ENCODE measurements at places on chromosomes 11 and 22.

DNA sequence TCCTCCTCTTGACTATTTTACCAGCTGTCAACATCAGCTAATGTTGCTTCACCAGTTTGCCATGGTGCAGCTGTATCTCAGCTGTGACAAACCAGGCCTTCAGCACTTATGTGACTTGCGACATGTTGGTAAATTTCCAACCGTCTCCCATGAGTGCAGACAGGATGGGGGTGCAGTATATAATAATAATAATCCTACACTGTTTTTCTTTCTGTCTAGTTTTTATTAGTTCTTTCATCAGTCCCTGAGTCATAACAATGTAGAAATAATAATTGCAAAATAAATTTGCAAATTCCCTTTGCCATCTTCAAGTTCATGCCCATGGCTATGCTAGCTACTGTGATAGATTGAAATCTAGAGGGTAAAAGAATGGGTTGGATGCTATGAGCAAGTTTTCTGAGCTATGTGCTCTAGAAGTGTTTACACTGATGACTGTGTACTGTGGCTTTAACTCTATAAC, 4.9 kb downstream of the MMP13 start:
- DNase-seq, result no peak

GRCh38 chr11:83998921-83999320, 712.8 kb upstream of the CCDC90B start:
- no peak for DNase-seq

GRCh38 chr22:19748991-19749664, 11.4 kb upstream of the TBX1 start:
- no peak for DNase-seq

- no peak for DNase-seq
Observed at GRCh38 chr22:45742866-45743450, 71.3 kb downstream of the ATXN10 start.

GRCh38 chr22:38427940-38428339, 27.1 kb downstream of the KCNJ4 start:
- no peak for DNase-seq

- no peak for DNase-seq
Observed at GRCh38 chr22:19666673-19667593, 47.4 kb upstream of the SEPTIN5 start.

- DNase-seq, result no peak
Observed at GRCh38 chr11:73262851-73263495, 9.2 kb upstream of the P2RY6 start.

DNA sequence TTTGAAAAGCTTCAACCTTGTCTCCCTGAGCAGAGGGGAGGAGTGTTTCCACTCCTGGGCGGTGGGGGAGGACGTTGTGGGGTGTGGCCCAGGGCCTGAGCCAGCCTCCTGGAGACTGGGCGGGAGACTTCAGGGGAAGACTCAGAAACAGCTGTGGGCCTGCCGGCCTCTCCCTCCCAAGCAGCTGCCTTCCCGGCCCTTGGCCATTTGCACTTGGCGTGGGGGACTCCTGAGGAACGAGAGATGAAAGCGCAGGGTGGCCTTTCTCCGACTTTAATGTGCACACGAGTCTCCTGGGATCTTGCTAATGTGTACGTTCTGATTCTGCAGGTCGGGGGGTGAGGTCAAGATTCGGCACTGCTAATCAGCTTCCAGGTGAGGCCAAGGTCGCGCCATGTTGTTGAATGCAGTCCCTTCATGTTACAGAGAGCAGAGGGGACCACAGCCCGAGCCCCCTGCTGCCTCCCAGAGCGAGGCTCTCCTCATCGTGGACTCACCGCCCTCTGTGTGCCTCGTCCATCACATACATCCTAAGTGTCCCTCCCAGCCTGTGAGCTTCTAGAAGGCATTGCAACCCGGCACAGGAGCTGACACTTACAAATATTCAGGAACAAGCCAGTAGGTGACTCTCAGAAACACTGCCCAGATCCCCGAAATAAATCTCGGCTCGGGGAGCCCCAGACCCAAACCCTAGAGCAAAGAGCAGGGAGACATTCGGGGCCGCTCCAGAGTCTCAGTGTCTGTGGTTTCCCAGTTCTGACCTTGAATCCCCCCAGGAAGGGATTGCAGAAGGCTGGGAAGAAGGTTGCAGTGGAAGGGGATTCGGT, 7.7 kb downstream of the LIF start:
- no peak for DNase-seq

DNA sequence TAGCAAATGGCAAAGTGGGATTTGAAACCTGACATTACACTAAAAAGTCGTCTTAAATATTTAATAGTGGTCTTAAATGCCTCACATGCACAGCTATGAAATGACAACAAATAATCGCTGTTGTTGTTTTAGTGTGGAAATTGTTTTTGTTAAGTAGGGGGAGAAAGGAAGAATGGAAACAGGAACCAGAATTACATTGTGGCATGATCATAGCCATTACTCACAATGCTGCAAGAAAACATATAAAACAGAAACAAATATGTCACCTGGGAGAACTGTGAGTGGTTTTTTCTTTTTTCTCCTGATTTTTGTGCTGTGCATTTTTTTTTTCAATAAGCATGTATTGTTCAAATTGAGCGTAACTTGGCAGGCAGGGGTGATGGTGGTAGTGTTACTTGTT, 22.9 kb downstream of the FAM76B start:
- DNase-seq, result no peak

- no peak for DNase-seq
Observed at GRCh38 chr11:78450866-78451265, 33.2 kb upstream of the GAB2 start.

DNA sequence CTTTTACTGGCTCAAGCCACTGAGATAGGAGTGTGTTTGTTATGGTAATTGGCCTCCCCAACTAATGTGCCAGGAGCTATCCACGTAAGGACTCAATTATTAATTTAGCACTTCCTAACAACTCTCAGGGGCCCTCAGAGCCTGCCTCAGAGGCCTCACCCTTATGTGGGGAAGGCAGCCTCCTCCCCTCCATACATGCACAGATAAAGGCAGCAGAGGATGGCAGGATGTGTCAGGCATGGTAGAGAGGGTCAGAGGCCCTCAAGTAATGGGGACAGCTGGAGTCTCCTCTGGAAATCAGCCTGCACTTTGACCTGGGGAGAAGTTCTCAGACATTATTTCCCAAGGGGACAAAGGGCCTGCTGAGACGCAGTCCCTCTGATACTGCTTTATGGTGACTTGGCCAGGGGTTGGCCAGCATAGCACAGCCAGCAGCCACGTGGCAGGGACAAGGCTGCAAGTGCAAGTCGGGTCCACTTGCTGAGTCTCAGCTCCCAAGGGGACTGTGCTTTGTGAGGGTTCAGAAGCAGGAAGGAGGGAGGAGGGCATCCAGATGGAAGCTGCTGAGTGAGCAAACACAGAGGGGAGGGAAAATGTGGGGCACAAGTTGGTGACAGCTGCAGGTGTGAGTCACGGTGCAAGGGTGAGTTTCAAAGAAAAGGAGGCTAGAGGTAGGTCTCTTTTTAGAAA, 17.0 kb downstream of the MOGAT2 start:
- no peak for DNase-seq

DNA sequence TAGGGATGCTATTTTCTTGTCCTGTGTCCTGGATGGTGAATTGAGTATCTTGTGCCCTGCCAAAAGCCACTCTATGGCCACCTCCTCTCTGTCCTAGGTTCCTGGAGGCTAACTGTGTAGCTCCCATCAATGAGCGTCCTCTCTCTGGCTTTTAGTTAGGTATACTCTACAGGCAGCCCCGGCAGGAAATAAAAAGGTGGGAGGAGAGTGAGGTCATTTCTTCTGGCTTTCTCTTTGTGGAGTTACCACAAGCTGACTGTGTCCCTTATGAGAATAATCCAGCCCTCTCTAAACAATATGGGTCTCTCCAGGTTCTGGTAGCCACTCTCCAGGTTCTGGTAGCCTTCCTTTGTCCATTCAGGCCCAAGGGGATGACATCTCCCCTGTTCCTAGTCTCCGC, 11.7 kb upstream of the ASPHD2 start:
- DNase-seq, result no peak

- DNase-seq, result no peak
Observed at GRCh38 chr11:31798554-31799434, 12.3 kb downstream of the PAX6 start.

- DNase-seq, result no peak
Observed at GRCh38 chr22:21589396-21589795, 21.9 kb downstream of the UBE2L3 start.

GRCh38 chr11:66003291-66003690, 988 bp downstream of the BANF1 start:
- DNase-seq, result no peak

DNA sequence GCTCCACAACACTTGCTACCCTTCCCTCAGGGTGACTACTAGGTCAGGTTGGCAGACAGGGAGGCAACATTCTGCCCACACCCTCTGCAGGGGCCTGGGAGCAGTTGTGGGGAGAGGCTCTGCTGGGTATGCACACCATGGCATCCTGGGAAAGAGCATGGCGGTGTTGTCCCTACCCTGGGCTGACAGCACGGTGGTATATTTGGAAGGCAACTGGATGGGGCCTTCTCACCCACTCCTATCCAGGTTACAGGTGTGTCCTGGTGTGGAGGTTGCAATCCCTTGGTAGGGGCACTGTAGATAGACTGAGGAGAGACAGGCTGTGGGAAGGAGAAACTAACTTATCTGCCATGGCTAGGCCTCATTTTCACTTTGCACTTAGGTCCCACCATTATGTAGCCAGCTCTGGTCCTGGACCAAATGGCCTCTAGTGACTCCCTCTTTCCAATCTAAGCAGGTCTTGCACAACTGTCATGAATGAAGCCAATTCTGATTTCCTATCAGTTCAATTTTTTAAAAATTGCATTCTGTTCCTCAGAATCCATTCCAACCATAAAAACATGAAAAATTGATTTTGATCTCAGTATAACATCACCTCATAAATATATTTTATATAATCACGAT, 54.0 kb upstream of the CD44 start:
- no peak for DNase-seq

GRCh38 chr22:46275455-46276122, 7.8 kb downstream of the TTC38 start:
- no peak for DNase-seq

DNA sequence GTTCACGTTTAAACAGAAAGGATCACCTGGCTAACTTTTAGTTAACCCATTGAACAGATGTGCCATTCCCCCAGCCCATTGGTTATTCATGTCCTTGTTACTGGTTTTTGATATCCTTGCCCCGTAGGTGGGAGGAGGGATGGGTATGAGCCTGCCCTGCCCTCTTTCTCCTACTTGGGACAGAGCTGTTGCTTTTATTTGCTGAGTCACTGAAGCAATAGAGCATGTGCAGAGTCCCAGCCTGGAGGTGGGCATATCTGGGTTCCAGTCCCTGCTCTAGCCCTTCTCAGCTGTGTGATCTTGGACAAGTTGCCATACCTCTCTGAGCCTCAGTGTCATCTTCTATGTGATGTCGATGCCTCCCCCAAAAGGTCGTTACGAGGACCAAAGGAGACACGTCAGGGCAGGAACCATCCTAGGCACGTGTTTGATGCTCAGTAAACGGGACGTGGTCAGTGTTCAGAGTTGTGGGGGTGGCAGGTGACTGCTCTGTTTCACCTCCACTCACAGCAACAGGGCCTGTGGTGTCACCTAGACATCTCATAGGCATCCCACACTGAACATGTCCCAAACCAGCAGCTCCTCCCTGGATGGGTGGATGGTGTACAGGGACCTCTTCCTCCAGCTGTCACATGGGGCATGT, 61.0 kb downstream of the BMAL1 start:
- no peak for DNase-seq

DNA sequence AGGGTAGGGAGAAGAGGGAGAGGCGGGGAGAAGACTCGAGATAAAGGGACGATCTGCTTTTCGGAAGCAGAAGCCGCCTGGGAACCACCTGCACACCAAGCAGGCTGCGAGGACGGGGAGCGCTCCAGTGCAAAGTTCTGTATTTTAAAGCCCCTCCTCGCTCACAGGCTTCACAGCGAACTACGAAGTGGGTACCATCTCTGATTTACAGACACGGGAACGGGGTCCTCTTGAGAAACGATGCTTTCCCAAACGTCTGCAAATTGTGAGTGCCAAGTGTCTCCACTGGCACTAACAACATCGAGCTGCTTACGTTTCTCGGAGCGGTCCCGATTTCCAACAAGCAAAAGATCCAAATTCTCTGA, 700 bp upstream of the STX3 start:
- peak; percentile 17 for DNase-seq

DNA sequence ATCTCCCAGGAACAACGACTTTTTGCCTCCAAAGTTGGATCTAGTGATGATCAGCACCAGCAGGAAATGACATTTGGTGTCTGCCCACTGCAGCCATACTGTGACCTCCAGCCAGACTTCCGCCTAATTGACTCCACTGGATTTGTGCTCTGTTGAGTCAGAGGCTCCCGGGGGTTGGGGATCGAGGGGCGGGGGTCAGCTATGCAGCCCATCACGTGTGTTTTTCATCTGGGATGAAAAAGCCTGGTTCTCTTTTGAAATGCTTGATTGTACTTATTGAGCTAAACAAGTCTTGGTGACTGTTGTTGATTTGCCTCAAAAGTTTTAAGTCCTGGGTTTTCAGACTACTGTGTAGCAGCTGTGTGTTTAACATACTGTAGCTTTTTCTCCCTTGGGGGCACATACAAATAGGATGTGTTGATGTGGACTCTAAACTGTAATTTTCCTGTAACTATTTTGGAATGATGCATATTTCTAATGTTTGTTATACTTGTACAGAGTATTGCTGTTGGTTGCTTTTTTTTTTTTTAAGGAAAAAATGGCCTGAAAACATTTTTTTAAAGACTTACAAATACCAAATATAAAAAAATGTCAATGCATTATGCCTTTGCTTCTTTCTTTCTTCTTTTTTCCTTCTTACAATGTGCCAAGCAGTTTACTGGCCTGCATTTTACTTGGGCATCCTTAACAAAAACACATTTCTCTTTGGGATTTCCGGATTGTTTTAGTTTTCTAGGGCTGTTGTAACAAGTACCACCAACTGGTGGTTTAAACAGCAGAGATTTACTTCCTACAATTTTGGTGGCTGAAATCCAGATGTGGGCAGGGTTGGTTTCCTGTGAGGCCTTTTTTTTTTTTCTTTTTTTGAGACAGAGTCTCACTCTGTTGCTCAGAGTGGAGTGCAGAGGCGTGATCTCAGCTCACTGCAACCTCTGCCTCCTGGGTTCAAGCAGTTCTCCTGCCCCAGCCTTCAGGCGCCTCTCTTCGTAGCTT, 46.1 kb upstream of the OR4B1 start:
- DNase-seq, result no peak

- no peak for DNase-seq
Observed at GRCh38 chr22:45598596-45599217, 72.9 kb upstream of the ATXN10 start.

GRCh38 chr22:21927174-21927823, 25.3 kb downstream of the PPM1F start:
- DNase-seq, result no peak

- DNase-seq, result no peak
Observed at GRCh38 chr11:75233754-75234172, 6.8 kb upstream of the TPBGL start.

- DNase-seq, result no peak
Observed at GRCh38 chr22:41557401-41558240, 3.2 kb upstream of the CSDC2 start.

- no peak for DNase-seq
Observed at GRCh38 chr22:41969110-41969646, at the start of gene SEPTIN3. TSS of gene SEPTIN3 (plus strand) at chr22:41969443. CDS start at chr22:41971493, 2,050 bp downstream.

GRCh38 chr22:36197065-36197440, 4.6 kb downstream of the APOL4 start:
- DNase-seq, result no peak

All from T-helper 9 cell (primary cell).